Non-pigmented ciliary epithelial cell (primary cell): ENCODE measurements at places on chromosomes 7 and 10.

- DNase-seq, result no peak
Measured at GRCh38 chr10:30625080-30625479, 4.5 kb downstream of the LYZL2 start.

DNA sequence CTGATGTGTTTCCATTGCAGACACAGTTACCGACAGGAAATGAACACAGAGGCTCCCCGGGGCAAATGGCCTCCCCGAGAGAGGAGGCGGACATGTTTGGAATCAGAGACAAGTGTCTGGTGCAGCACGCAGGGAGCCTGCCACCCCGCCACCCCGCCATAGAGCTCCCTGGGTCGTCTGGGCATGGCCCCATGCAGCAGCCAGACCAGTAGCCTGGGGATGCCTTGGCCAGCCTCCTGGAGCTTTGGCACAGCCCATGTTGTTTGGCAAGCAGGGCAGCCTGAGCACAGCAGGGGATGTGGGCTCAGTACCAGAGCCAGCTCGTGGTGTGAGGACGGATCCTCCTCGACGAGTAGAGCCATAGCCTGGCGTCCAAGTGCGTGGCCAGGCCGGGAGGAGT lies 80.8 kb downstream of the NKX6-2 start:
- no peak for DNase-seq

- DNase-seq, result no peak
Measured at GRCh38 chr10:132939957-132940790, 2.2 kb downstream of the CFAP46 start.

DNA sequence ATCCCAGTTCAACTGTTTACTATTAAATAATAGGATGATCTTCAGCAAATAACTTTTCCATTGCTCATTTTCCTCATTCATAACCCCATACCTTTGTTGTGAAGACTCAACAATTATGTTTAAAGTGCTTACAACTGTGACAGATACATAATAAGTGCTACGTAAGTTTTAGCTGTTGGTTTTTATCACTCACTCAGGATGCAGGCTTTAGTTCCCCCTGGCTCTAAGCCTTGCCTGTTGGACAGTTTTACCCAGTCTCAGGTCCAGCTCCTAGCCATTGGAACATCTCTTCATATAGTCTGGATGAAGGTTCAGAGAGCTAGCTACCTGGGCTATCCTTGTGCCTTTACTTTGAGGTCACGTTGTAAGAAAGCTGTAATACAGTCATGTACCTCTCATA lies 353.2 kb downstream of the CRPPA start:
- DNase-seq, result no peak

- peak; percentile 63 for DNase-seq
Measured at GRCh38 chr7:129855234-129855673, 97.5 kb downstream of the UBE2H start.
